ENCODE measurements at places on chromosomes 16 and 17.

GRCh38 chr17:59466946-59467801 lies 98.2 kb upstream of the DHX40 start:
- no peak for DNase-seq

DNA sequence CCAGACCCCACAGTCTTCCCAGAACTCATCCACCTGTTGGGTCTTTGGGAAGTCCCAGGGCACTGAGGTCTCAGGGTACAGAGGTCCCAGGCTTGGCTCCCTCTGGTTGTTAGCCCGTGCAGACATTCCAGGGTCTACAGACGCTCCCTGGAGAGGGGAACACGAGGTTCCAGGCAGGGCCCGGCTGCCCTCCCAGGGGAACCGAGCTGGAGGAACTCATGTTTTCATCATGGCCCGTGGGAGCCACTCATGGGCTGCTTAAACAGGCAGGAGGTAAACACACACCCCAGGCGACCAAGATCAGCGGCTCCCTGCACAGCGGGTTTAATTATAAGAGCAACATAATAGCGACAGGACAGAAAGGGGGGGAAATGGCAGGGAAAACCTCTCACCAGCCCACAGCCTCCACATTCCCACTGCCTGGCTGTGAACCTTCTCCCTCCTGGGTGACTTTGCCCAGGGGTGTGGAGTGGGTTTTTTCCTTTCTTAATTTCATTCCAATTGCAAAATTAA lies 36.5 kb downstream of the TRARG1 start:
- peak; percentile 72 for DNase-seq

- peak; percentile 4 for DNase-seq
Measured at GRCh38 chr17:42421507-42422338, 1.3 kb downstream of the CAVIN1 start.

GRCh38 chr17:40068917-40069750 lies 6.4 kb downstream of the THRA start:
- peak; percentile 32 for DNase-seq

- peak; percentile 91 for DNase-seq
Measured at GRCh38 chr16:81444448-81445121, at the start of gene CMIP. Gene CMIP, plus strand, starts transcription at chr16:81444808.

DNA sequence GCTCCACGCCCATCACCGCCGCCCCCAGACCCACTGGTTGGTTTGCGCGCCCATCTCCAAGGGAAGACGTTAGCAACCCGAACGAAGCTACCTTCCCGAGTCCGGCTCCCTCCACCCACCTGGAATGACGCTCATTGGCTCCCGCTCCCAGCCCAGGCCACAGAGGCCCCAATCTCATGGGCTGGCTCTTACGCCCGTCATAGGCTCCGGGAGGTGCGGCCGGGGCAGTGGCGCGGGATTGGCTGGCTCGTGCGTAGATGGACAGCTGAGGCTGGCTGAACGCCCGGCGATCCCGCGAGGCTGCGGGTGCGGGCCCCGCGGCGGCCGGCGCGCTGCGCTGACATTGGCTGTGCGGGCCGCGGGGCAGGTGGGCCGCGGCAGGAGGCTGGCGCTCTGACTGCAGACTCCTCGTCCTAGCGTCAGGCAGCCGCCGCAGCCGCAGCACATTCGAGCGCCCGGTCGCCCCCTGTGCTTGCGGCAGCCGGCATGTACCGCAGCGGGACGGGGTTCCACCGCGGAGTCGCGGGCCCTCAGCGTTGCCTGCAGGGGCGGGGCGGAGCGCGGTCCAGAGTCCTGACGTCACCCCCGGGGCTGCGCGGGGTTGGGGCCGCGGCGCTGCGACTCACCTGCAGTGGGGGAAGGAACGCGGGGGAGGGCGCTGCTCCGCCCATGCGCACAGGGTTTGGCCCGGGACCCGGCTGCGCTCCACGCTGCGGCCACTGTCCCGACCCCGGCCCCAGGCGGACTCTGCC lies 453 bp upstream of the MYH10 start:
- peak; percentile 98 for DNase-seq

- no peak for DNase-seq
Measured at GRCh38 chr17:72943826-72944689, 148.4 kb downstream of the SLC39A11 start.
